ENCODE measurements at places on chromosomes 7 and 10.
A peak's percentile ranks its signal among the peaks of the same experiment; 100 is the strongest.

- DNase-seq: no peak
These were observed 345.0 kb downstream of the SORCS1 start for GRCh38 chr10:106819490-106819889.

GRCh38 chr7:156666368-156667109 is 26.0 kb downstream of the RNF32 start:
- DNase-seq: no peak

DNA sequence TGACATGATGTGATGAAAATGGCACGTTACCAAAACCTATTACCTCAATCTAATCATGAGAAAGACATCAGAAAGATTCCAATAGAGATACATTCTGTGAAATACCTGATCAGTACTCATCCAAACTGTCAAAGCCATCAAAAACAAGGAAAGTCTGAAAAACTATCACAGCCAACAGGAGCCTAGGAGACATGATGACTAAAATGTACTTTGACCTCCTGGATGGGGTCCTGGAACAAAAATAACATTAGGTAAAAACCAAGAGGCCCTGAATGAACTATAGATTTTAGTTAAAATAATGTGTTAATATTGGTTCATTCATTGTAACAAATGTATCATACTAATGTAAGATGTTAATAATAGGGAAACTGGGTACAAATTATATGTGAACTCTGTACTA is 113.9 kb upstream of the LRGUK start:
- no peak for DNase-seq

- peak; percentile 60 for DNase-seq
These were observed at the start of gene CALHM2 for GRCh38 chr10:103451831-103452505. Gene CALHM2, minus strand, starts transcription at chr10:103452370. Its CDS starts 2,429 bp downstream, at chr10:103449941.

GRCh38 chr10:48881937-48882336 is 57.7 kb downstream of the LRRC18 start:
- no peak for DNase-seq

DNA sequence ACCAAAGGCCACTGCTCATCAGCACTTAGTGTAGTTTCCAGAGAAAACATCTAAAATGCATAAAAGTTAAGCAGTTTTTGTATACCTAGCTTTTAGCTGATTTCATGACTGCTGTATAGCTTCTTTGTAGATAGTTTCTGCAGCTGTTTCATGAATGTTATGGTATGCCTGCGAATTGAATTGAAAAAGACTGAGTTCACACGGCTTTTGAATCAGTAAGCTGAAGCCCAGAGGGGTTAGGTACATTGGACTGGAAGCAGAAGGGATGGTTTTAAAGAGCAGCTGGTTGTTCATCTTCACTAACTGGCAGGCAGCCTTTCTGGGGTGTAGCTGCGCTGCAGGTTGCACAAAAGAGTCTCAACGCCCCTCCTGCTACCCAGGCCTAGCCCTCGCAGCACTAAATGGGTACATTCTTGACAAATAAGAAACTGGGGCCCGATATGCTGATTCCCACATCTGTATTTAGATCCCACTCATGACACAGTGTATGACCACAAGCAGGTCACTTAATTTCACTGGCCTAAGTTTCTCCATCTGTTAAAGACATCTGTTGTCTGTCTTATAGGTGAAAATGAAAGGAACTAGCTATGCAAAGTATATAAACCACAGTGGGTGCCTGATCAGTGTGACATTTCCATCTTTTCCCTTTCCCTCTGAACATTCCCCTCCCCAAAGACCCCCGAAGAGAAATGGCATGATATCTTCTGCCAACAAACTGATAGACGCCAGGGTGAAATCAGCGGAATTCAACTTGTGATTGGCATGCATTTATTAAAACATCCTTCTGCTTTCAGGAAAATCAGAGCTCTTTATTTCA is 85.9 kb upstream of the AGBL3 start:
- DNase-seq: no peak

DNA sequence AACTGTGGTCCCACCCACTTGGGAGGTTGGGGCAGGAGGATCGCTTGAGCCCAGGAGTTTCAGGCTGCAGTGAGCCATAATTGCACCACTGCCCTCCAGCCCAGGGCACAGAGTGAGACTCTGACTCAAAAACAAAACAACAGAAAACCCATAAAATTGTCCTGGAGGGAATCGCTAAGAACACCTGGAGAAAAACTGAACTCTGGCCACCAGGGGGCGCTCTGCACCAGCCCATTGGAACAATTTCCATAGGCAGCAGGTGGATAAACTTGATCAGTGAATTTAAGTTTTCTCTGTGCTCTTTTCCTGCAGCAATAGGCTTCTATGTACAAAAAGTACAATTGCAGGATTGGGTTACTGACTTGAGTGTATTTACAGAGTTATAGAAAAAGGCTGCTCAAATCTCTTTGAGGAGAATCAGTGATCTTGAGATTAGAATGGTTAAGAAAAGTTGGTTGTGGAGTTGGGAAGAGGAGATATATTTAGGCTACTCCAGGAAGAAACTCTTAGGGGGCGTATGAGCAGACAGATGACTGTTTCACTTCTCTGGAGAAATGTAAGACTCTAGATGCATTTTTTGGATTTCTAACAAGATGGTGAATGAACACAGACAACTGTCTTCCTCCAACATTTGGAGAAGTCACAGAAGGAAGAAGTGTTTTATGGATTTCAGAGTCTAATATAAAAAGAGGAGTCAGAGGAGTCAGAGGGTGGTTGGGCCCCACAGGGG is 274.9 kb upstream of the GALNT17 start:
- peak; percentile 67 for DNase-seq

- no peak for DNase-seq
These were observed 123.8 kb upstream of the RET start for GRCh38 chr10:42952931-42953683.

- no peak for DNase-seq
These were observed 23.2 kb downstream of the CDK1 start for GRCh38 chr10:60801522-60801921.

DNA sequence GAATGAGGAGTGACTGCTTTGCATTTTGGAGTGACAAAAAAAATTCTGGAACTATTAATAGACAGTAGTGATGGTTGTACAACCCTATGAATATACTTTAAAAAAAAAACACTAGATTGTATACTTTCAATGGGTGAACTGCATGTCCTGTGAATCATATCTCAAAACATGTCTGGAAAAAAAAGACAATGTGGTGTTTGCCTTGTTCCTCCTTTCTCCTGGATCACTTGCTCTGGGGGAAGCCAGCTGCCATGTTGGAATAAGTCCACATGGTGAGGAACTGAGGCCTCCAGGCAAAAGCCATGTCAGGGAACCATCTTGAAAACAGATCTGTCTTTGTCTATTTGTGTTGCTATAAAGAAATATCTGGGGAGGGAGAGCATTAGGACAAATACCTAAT is 39.5 kb upstream of the YAE1 start:
- no peak for DNase-seq

DNA sequence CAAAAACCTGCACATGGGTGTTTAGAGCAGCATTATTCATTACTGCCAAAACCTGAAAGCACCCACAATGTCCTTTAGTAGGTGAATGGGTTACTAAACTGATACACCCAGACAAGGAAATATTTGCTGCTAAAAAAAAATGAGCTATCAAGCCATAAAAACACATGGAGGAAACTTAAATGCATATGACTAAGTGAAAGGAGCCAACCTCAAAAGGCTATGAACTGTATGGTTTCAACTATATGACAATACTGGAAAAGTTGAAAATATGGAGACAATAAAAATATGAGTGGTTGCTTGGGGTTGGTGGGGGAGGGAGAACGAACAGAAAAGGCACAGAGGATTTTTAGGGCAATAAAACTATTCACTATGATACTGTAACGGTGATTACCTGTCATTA is 291.0 kb downstream of the TNS3 start:
- no peak for DNase-seq

GRCh38 chr7:37916017-37916672 is 472 bp downstream of the SFRP4 start:
- no peak for DNase-seq

GRCh38 chr10:91289305-91289704 is 68.8 kb downstream of the PCGF5 start:
- no peak for DNase-seq

- no peak for DNase-seq
These were observed 7.5 kb downstream of the EPHB6 start for GRCh38 chr7:142862351-142862750.

GRCh38 chr7:1531263-1531978 is 919 bp downstream of the MAFK start:
- no peak for DNase-seq

DNA sequence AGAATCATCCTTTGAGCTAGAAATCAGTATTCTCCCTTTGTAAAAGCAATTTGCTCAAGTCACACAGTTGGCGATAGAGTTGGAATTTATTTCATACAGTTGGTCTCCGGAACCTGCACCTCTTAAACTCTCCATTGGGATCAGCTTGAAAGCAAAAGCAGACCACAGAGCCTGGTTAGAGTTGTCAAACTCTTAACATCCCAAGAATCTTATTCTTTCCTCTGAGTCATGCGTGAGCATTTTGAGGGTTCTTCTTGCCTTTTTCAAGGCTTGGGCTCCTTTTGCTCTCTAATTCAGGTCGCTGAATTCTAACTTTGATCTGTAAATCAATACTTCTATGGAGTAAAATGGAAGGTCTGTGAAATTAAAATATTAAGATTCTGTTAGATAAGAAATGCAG is 19.6 kb upstream of the SCIN start:
- DNase-seq: no peak

DNA sequence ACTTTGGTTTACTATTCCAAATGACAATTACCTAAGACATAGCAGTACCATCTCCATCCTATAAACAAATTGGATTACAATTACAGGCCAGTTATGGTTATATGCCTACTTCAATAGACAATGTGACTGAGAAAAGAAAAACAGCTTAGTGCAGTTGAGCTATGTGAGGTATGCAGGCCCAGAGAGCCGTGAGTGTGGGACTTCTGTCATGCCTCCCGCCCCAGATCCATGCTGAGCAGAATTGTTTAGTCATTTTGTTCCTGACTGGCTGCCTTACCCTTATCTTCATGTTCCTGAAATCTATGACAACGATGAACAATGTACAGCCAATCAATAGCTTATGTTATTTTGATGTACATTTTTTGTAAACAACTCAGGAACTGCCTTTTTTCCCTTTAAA is 21.7 kb downstream of the LARP4B start:
- DNase-seq: no peak

DNA sequence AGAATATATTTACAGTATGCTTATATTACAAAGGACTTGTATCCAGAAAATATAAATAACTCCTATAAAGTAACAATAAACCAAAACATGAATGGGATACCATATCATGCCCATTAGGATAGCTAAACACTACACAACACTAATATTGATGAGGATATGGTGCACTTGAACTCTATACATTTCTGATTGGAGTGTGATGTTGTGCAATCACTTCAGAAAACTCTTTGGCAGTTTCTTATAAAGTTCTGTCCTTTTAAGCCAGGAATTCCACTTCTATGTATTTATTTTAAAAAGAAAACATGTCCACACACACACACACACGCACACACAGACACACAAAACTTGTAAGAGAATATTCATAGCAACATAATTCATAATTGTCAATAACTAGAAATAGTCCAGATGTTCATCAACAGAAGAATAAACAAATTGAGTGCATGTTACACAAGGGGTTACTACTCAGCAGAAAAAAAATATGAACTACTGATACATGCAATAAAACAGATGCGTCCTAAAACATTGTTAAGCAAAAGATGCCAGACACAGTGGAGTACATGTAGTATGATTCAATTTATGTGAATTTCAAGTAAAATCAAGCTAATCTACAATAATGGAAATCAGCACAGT is 416.0 kb downstream of the PLXDC2 start:
- no peak for DNase-seq

All from stimulated activated CD4-positive, alpha-beta T cell treated with anti-CD3 and anti-CD28 coated beads, Interleukin-2, amount 100 ng/mL, for 48 hours (primary cell).